ENCODE measurements at places on chromosomes 7 and 10.

- no peak for DNase-seq
Measured at GRCh38 chr10:33235251-33235884, 99.1 kb downstream of the NRP1 start.

- no peak for DNase-seq
Measured at GRCh38 chr10:101261702-101262101, 32.4 kb upstream of the LBX1 start.

- no peak for DNase-seq
Measured at GRCh38 chr7:102044984-102045673, 227.7 kb downstream of the CUX1 start.

DNA sequence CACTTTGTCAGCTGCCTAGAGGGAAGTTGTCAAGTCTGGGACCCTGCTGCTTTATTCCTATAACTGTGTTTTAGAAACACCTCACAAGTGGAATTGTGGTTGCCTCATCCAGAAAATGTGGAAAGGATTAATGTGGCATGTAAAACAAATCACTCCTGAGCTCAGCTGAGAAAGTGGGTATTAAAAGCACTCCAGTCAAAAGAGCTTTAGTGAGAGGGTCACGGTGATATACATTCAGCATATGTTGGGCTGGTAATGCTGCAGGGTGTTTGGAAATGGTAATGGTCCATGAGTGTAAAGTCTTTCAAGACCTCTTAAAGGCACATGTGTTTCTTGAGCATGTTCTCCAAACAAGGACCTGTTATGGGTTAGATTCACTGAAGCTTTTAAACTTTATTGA lies 318.2 kb upstream of the MEOX2 start:
- no peak for DNase-seq

GRCh38 chr7:150446288-150446938 lies 4.0 kb upstream of the GIMAP8 start:
- peak; percentile 45 for DNase-seq

GRCh38 chr10:33152750-33153149 lies 181.7 kb downstream of the NRP1 start:
- DNase-seq, result no peak

GRCh38 chr10:53135213-53135896 lies 362.8 kb upstream of the MBL2 start:
- no peak for DNase-seq

DNA sequence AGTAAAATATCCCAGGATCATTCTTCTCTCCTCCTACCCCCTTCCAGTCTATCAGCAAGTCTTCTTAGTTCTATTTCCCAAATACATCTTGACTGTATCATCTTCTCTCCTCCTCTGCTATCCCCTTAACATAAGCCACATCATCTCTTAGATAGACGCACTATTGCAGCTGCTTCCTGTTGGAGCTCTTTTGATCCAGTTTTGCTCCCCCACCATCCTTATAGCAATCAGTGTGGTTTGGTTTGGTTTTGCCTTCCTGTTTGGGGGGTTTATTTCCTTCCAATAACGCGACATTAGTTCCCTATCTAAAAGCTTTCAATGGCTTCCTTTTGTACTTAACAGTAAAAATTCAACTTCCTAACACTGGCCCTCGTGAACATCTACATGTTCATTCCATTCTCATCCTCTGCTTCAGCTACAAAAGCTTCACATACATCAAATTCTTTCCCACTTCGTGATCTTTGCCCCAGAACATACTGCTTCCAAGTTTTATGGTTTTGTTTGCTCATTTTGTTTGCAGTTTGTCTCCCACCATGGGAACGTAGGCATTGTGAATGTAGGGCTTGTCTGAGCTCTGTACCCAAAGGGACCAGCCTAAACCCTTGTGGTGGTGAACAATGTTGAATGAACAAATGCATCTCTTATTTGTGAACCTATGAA lies 33.7 kb upstream of the PLXDC2 start:
- DNase-seq, result no peak

DNA sequence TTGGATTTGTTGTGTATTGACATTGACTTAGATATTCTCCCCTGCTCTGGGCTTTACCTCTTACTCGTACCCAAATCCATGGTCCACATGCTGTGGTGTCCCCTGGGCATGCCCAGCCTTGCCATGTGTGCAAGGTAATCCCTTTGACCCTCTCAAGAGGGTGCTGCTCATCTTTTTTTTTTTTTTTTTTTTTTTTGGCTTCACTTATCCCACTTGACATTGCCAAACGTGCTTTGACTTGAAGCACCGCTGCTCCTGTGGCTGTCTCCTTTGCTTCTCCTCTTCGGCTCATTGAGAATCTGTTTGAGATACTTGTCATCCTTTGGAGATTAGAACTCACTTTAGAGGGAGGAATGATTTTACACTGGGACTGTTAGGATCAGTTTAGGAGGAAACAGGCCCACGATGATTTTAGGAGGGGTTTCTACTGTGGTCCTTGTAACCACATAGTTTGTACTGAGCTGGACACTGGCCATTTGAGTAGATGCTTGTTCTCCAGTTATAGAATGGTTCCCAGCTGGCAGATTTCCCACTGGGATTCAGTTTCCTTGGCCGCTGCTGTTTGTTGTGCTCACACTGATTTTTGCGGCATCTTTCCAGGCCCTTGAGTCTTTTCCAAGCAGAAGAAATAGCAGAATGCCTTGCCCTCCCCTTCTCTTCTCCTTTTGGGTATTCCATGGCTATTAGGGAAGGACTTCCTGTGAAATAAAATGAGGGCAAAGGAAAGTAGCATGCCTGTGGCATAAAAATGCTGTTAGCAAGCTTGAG lies 184.8 kb downstream of the AUTS2 start:
- DNase-seq, result no peak

DNA sequence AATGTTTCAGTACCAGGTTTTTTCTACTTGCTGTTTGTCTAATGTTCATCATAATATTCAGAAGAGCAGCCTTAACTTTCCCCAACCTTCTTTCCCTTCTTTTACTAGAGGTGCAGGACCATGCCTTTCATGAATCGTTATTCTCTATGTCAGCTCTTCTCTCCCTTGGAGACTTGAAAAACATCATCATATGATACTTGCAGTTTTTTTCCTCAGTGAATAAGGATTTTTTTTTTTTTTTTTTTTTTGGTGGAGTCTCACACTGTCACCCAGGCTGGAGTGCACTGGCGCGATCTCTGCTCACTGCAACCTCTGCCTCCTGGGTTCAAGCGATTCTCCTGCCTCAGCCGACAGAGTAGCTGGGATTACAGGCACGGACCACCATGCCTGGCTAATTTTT lies 30.1 kb downstream of the SMNDC1 start:
- DNase-seq, result no peak

DNA sequence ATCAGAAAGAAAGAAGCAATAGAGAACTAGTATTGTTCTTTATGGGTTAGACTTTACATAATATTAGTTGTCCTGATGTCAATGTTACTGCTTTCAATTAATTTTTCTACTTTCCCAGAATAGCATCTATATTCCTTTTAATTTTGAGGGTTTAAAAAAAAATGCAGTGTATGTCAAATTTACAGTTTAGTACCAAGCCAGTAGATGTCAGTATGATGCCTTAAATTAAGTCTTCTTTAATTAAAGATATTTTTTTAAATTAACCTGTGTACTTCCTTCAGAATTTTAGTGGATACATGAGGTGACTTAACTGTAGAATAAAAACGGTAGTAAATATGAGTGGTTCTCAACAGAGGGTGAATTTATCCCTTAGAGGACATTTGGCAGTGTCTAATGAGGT lies 35.2 kb upstream of the STOX1 start:
- DNase-seq, result no peak

DNA sequence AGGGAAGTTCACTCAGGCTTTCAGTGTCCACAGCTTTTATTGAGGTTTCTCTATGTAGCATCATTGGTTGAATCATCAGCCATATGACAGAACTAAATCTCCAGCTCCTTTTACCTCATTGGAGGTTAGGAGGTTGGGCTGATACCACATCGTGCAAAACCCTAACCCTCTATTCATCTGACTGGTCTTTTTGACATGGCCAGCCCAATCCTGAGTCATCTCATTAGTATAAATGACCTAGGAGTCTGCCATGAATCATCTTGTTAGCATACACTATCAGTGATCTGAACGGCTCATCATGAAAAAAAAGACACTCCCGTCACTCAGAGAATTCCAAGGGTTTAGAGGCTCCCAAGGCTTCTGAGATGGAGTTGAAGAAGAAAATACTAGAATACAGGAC lies 669.8 kb upstream of the POT1 start:
- no peak for DNase-seq

- DNase-seq, result no peak
Measured at GRCh38 chr10:634256-634655, 55.2 kb downstream of the DIP2C start.

DNA sequence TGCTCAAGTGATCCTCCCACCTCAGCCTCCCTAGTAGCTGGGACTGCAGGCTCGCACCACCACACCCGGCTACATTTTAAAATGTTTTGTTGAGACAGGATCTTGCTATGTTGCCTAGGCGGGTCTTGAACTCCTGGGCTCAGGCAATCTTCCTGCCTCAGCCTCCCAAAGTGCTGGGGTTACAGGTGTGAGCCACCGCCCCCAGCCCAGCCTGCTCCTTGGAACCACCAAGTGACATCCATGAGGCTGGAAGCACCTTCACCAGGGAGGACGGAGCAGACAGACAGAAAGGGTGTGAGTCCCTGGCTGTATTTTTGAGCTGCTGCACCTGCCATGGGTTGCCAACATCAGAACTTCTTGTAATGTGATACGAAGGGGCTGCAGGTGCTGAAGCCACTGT lies 62.3 kb upstream of the UBE3C start:
- DNase-seq, result no peak

GRCh38 chr7:84245835-84246234 lies 51.2 kb upstream of the SEMA3A start:
- DNase-seq, result no peak

DNA sequence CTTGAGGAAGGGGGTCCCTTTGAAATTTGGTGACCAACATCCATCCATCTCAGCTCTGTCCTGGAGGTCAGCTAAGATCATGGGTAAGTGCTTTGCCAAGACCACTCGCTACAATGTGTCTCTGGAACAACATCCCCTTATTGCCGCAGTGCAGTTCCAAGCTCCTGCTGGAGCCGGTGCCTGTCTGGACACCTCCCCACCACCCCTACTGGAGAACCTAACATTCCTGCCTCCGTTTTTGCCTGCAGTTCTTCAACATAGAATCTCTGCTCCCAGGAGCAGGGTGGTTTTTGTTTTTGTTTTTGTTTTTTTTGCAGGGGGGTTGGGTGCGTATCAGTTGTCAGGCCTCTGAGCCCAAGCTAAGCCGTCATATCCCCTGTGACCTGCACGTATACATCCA lies 51.2 kb upstream of the FXYD4 start:
- no peak for DNase-seq

DNA sequence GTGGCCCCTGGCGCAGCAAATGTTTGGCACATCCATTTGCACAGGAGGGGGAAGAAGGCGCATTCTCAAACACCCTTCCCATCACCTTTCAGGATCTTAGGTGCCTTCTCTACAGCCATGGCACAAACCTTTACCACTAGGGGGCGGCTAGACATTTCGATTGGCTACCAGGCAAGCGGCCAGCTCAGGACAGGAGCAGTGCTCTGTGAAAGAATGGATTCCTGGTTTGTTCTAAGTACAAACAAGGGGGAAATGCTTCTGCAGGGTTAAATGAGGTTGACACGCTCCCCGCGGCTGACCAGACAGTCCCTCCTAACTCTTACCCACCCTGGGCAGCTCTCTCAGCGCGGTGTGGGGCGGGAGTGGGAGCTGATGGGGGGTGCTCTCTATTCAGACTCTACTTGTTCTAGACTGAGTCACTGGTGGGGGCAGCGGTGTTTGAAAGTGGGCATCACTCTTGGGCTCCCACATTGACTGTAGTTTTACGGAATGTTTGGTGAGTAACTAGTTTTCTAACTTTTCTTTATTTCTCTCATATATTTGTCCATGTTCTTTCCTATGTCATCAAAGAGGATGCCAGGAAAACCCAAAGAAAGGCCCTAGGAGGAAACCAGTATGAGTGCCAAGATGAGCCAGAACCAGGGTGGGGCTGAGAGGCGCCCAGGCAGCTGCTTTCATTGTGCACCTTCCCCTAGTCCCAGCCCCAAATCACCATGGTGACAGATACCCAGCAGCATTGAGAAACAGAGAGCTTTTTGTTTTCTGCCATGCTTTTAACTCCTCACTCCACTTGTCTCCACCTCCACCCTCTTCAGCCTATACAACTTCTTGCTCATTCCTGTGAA lies 61.4 kb upstream of the GPR158 start:
- DNase-seq, result peak; percentile 55

GRCh38 chr7:44062903-44063295 lies 2.5 kb downstream of the PGAM2 start:
- no peak for DNase-seq

- DNase-seq, result no peak
Measured at GRCh38 chr10:25808372-25808771, 125.7 kb upstream of the MYO3A start.

- DNase-seq, result no peak
Measured at GRCh38 chr10:100020142-100020885, 10.6 kb upstream of the DNMBP start.

GRCh38 chr7:31782411-31782991 lies 95.5 kb downstream of the PPP1R17 start:
- DNase-seq, result peak; percentile 6

DNA sequence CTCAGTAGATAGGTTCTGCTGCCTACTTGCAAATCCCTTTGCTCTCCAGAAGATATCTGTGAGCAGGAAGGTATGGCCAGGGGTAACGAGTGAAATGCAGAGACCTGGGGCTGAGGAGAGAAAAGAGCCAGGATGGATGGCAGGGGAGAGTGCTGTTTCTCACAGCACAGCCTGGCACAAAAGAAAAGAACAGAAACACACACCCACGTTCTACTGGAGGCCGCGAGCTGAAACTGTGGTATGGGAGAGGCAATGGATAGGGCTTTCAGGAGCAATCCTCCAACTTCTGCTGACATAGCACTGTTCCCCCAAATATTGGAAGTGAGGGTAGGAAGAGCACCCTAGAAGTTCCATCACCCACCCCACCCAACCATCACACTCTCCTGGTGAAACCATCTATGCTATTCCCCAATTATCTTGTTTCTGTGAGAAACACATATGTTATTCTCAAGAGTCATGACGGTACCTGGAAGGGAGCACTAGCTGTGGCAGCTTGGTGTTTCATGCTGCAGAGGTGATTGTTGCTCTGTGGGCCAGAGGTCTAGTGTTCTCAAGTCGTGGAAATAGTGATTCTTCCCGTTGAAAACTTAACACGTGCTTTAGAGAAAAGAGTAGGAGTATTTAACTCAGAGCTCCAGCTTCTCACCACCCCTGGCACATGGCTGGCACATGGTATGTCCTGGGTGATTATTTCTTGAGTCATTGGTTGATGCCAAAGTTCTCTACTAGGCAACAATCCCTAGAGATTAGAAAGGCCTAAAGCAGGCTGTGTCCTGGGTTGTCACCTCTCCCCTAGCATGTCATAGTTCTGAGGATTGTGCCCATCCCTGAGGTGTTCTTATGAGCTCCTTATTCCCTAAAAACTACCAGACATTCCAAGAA lies 198.3 kb downstream of the PLXNA4 start:
- no peak for DNase-seq

DNA sequence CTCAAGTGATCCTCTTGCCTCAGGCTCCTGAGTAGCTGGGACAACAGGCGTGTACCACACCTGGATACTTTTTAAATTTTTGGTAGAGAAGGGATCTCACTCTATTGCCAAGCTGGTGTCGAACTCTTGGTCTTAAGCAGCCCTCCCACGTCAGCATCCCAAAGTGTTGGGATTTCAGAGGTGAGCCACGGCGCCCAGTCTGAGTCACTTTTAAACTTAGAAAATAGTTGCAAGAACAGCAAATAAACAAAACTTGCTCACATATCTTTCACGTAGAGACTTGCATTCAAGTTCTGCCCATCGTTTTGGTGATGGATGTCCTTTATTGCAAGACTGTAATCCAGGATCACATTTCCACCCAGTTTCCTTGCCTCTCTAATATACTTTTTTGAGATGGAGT lies 16.6 kb downstream of the GTF2I start:
- DNase-seq, result no peak
